ENCODE measurements at places on chromosomes 12 and 14. TPM values are rescaled to one million over a fixed set of nuclear protein-coding genes. Genes with fewer than 3 reads are reported as not detected.

DNA sequence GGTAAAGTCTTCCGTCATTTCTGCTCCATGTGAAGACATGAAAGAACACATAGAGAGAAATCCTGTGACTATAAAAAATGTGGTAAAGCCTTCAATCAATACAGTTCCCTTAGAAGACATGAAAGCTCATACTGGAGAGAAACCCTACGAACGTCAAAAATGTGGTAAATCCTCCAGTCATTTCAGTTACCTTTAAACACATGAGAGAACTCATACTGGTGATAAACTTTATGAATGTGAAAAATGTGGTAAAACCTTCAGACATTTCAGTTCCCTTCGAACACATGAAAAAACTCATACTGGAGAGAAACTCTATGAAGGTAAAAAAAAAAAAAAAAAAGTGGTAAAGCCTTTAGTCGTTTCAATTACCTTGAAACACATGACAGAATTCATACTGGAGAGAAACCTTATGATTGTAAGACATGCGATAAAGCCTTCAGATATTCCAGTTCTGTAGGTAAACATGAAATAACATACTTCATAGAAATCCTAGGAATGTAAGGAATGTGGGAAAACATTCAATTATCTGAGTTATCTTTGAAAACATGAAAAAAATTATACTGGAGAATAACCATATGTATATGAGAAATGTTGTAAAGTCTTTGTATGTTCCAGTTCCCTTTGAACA is 60.4 kb downstream of the MAP4K5 start:
- DNase-seq: no peak
- H3K4me3 ChIP-seq: no peak overlapping the region
- no peaks in the 10 kb centered on the region for H3K4me1 ChIP-seq
- peaks cover 13% of the 10 kb centered on the region for H3K36me3 ChIP-seq
- H3K27me3 ChIP-seq: no peaks in the 10 kb centered on the region

CCDC196 gene
- polyA plus RNA-seq: not detected

DNA sequence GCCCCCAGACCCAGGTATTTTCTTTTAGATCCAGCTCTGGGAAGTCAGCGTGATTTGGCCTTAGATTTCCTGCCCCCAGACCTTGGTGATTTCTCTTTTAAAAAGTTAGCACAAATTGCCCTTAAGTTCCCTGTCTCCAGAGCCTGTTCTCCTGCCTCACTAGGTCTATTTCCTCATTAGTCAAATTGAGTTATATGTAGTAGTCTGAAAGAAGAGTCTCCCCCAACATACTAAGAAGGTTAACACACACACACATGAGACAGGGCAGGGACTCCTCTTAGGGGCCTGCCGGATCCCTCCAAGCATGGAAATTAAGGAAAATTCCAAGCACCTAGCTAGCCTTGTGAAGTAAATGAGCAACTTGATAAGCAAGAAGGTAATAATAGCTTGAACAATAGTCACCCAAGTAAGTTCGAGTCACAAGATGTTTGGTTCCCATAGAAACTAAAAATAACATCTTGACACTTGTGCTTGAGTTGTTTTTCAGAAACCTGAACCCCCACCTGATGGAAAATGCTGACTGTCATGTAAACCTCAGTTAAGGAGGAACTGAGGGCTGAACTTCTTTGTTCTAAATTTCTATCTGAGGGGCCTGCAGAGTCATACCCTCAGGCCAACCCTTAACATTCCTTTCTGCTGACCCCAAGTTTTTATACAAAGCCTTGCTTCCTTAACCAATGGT is 51.6 kb downstream of the CAND1 start:
- no peak overlapping the region for H3K4me3 ChIP-seq
- H3K27ac ChIP-seq: no peak overlapping the region
- no peaks in the 10 kb centered on the region for H3K36me3 ChIP-seq
- no peaks in the 10 kb centered on the region for H3K27me3 ChIP-seq

DNA sequence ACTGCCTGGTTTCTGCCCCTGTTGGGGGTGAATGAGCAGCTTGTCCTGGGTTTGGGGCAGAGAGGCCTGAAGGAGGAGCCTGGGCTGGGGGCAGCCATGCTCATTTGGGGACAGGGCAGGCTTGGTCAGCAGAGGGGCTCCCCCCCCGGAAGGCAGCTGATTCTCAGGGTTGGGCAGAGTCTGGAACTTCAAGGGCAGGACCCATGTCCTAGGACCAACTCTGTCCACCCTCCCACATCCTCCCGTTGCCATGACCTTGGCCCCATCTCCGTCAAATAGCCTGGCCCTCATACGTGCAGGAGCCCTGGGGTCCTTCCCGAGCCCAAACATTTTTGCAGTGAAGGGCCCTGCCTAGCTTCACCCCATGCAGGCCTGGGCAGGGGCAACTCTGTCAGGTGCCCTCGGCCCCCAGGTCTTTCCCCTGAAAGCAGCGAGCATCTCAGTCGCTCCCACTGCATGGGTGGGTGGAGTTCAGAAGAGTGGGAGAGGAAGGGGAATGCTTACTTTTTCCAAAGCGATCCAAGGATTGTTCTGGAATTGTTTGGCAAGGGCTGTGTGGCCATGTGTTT is 32.6 kb downstream of the TNFAIP2 start:
- DNase-seq: no peak
- no peak overlapping the region for H3K4me3 ChIP-seq
- H3K4me1 ChIP-seq: no peaks in the 10 kb centered on the region
- no peak overlapping the region for H3K27ac ChIP-seq
- H3K27me3 ChIP-seq: no peaks in the 10 kb centered on the region

GRCh38 chr12:5197656-5198055 is 154.0 kb downstream of the KCNA5 start:
- H3K4me1 ChIP-seq: no peaks in the 10 kb centered on the region
- no peaks in the 10 kb centered on the region for H3K36me3 ChIP-seq
- no peak for DNase-seq

GPR132 gene
- polyA plus RNA-seq: 9.3 TPM

- no peaks in the 10 kb centered on the region for H3K27me3 ChIP-seq
- no peaks in the 10 kb centered on the region for H3K36me3 ChIP-seq
- H3K27ac ChIP-seq: no peak overlapping the region
- no peak overlapping the region for H3K4me3 ChIP-seq
- no peaks in the 10 kb centered on the region for H3K4me1 ChIP-seq
These were observed 96.6 kb downstream of the CFAP54 start for GRCh38 chr12:96585977-96586376.

AVPR1A gene
- polyA plus RNA-seq: not detected

GRCh38 chr12:9347328-9348127 is 139.3 kb upstream of the PZP start:
- H3K4me1 ChIP-seq: peaks cover 7% of the 10 kb centered on the region
- H3K36me3 ChIP-seq: no peaks in the 10 kb centered on the region
- no peak overlapping the region for H3K27ac ChIP-seq
- H3K27me3 ChIP-seq: no peaks in the 10 kb centered on the region

DNA sequence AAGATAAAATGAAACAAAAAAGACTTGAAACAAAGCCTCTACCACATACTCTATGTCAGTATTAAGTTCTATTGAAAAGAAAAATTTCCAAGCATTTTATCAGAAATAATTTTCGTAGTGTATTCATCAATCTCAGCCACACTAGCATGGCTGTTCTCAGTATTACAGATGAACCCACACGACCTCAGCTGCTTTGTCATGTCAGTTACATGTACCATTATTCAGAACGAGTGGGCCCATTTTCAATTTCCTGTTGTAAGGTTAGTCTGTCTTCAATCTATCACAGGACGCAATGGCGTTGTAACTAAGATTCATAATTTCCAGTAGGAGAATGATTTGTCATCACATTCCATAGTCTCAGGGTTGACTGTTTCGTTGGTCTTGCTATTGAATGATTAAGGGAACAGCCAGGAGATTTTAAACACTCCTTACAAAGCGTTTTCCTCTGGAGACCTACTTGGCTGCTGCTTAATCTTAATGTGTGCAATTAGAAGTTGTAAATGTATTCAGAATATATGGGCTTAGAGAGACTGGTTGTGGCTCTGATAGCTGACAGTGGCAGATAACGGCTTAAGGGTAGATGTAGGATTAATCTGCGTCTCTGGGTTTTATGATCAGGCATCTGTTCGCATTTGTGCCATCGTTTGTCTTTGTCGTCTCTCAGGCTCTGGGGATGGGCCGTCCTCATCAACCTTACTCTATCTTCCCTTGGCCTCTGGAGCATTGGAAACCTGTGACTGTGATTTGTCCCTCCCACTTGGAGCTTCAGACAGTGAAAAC is 65.4 kb downstream of the GLT1D1 start:
- H3K36me3 ChIP-seq: no peaks in the 10 kb centered on the region
- no peaks in the 10 kb centered on the region for H3K4me1 ChIP-seq
- H3K4me3 ChIP-seq: no peak overlapping the region
- no peak for DNase-seq
- H3K27me3 ChIP-seq: no peaks in the 10 kb centered on the region

- H3K4me3 ChIP-seq: no peak overlapping the region
- H3K4me1 ChIP-seq: no peaks in the 10 kb centered on the region
- DNase-seq: no peak
- no peak overlapping the region for H3K27ac ChIP-seq
- H3K27me3 ChIP-seq: no peaks in the 10 kb centered on the region
These were observed 48.9 kb downstream of the GALNT8 start for GRCh38 chr12:4769073-4769472.

- no peak overlapping the region for H3K27ac ChIP-seq
- H3K36me3 ChIP-seq: no peaks in the 10 kb centered on the region
- no peak for DNase-seq
- no peak overlapping the region for H3K4me3 ChIP-seq
- H3K4me1 ChIP-seq: no peaks in the 10 kb centered on the region
These were observed 5.7 kb downstream of the SLC4A8 start for GRCh38 chr12:51430196-51430895.

GRCh38 chr12:11814374-11814773 is 164.9 kb downstream of the ETV6 start:
- DNase-seq: no peak
- no peak overlapping the region for H3K27ac ChIP-seq
- H3K4me1 ChIP-seq: peaks cover 10% of the 10 kb centered on the region
- H3K4me3 ChIP-seq: no peak overlapping the region
- H3K36me3 ChIP-seq: peaks cover 3% of the 10 kb centered on the region

GRCh38 chr12:103012884-103013283 is 55.4 kb downstream of the ASCL1 start:
- H3K36me3 ChIP-seq: no peaks in the 10 kb centered on the region
- no peak overlapping the region for H3K27ac ChIP-seq
- no peaks in the 10 kb centered on the region for H3K27me3 ChIP-seq
- no peak overlapping the region for H3K4me3 ChIP-seq
- DNase-seq: no peak

CHST11 gene
- polyA plus RNA-seq: 28.7 TPM

DNA sequence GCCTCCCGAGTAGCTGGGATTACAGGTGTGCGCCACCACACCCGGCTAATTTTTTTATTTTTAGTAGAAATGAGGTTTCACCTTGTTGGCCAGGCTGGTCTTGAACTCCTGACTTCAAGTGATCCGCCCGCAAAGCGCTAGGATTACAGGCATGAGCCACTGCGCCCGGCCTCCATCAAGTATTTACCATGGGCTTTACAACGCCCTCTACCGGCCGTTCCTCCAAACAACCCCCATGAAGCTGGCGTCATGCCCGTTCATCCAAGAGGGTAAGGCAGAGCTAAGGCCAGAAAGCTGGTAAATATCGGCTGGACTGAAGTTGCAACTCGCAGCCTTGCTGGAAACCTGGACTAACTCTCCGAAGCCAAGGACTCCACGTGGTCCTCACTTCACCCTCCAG is 41.6 kb downstream of the RNF34 start:
- H3K4me3 ChIP-seq: no peak overlapping the region
- no peaks in the 10 kb centered on the region for H3K4me1 ChIP-seq
- H3K36me3 ChIP-seq: peaks cover 83% of the 10 kb centered on the region
- DNase-seq: no peak
- H3K27ac ChIP-seq: no peak overlapping the region
- no peaks in the 10 kb centered on the region for H3K27me3 ChIP-seq

- DNase-seq: no peak
- H3K4me3 ChIP-seq: no peak overlapping the region
- no peaks in the 10 kb centered on the region for H3K36me3 ChIP-seq
- H3K4me1 ChIP-seq: no peaks in the 10 kb centered on the region
- no peak overlapping the region for H3K27ac ChIP-seq
These were observed 196.8 kb upstream of the NEDD1 start for GRCh38 chr12:96710127-96710745.

GRCh38 chr12:122894193-122895121 is 1.5 kb downstream of the VPS37B start:
- H3K4me1 ChIP-seq: peaks cover 72% of the 10 kb centered on the region
- H3K27me3 ChIP-seq: no peaks in the 10 kb centered on the region
- no peak for DNase-seq
- H3K27ac ChIP-seq: peak overlapping the region; percentile 97

TMEM229B gene
- polyA plus RNA-seq: 25.5 TPM

MYO1A gene
- polyA plus RNA-seq: 0.68 TPM

GRCh38 chr12:112362310-112362709 is 19.9 kb downstream of the HECTD4 start:
- H3K27ac ChIP-seq: no peak overlapping the region
- no peak overlapping the region for H3K4me3 ChIP-seq
- no peak for DNase-seq
- no peaks in the 10 kb centered on the region for H3K27me3 ChIP-seq
- no peaks in the 10 kb centered on the region for H3K4me1 ChIP-seq

- H3K4me3 ChIP-seq: no peak overlapping the region
- DNase-seq: no peak
- H3K4me1 ChIP-seq: no peaks in the 10 kb centered on the region
- no peaks in the 10 kb centered on the region for H3K27me3 ChIP-seq
- no peaks in the 10 kb centered on the region for H3K36me3 ChIP-seq
- H3K27ac ChIP-seq: no peak overlapping the region
These were observed 246.4 kb downstream of the TMEM132C start for GRCh38 chr12:128513331-128513730.

- no peaks in the 10 kb centered on the region for H3K36me3 ChIP-seq
- no peaks in the 10 kb centered on the region for H3K4me1 ChIP-seq
- no peaks in the 10 kb centered on the region for H3K27me3 ChIP-seq
- no peak for DNase-seq
- no peak overlapping the region for H3K27ac ChIP-seq
- no peak overlapping the region for H3K4me3 ChIP-seq
These were observed 59.9 kb downstream of the TTLL5 start for GRCh38 chr14:75720842-75721498.

RIMBP2 gene
- not detected for polyA plus RNA-seq

KRT83 gene
- polyA plus RNA-seq: not detected

GRCh38 chr12:18719922-18720510 is 17.8 kb downstream of the PLCZ1 start:
- no peaks in the 10 kb centered on the region for H3K27me3 ChIP-seq
- H3K4me1 ChIP-seq: no peaks in the 10 kb centered on the region
- H3K36me3 ChIP-seq: no peaks in the 10 kb centered on the region
- H3K4me3 ChIP-seq: no peak overlapping the region
